ENCODE measurements at places on chromosomes 6 and 20.
A peak's percentile ranks its signal among the peaks of the same experiment; 100 is the strongest.

- DNase-seq, result no peak
Measured at GRCh38 chr6:66418906-66419305, 711.9 kb upstream of the EYS start.

GRCh38 chr6:23228439-23229024 is 659.2 kb downstream of the HDGFL1 start:
- DNase-seq, result no peak

DNA sequence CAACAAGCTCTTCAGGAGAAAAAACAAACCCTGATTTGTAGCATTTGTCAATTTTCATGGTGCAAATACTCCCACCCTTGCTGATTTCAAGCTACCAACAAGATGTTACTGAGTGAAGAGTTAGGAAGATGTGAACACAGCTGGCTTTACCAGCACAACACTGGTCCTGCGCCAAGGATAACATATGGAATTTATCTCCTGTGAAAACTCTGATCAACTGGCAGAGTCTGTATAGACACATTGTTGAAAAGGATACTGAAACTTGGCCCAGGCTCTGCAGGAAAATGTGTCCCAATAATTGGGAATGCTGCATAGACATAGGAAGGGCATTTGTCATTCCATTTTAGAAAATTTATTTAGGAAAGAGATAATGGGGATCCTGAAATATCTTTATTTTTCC is 29.0 kb downstream of the OTOR start:
- no peak for DNase-seq

DNA sequence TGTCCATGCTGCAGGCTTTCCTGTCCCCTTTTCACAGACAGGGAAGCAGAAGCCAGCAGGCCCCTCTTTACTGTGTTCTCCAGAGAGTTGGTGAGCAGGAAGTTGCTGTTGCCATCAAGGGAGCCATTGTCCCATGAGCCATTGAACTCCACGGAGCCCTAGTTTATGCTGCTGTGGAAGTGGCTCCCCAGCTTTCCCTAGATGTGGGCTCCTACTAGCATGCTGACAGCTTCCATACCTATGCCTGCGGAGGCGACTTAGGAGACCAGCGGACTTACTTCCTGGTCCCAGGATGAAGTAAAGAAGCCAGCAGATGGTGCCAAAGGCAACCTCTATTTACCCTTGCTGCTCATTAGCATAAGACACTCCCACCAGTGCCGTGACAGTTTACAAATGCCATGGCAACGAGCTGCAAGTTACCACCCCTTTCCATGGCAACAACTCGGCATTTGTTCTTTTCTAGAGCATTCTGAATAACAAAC is 30.8 kb upstream of the FKBP1A start:
- peak; percentile 33 for DNase-seq

- no peak for DNase-seq
Measured at GRCh38 chr6:43977404-43978111, 149.7 kb downstream of the MRPL14 start.

DNA sequence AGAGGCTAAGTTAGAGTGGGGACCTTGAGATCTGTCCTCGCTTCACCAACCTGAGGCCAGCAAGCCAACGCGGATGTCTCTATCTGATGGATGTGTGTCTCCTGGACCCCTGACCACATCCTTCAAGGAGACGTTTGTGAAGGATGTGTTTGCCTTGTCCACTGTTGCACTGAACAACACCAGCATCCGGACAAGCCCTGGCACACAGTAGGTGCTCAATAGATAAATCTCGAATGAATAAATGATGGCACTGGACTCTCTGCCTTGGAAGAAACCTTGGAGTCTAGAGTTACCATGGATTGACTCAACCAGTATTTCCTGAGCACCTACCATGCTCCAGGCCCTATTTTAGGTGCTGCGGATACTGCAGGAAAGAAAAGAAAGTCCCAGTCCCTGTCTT is 97.7 kb upstream of the PTPN1 start:
- DNase-seq, result no peak

- DNase-seq, result no peak
Measured at GRCh38 chr6:40037271-40037670, 103.0 kb upstream of the MOCS1 start.

DNA sequence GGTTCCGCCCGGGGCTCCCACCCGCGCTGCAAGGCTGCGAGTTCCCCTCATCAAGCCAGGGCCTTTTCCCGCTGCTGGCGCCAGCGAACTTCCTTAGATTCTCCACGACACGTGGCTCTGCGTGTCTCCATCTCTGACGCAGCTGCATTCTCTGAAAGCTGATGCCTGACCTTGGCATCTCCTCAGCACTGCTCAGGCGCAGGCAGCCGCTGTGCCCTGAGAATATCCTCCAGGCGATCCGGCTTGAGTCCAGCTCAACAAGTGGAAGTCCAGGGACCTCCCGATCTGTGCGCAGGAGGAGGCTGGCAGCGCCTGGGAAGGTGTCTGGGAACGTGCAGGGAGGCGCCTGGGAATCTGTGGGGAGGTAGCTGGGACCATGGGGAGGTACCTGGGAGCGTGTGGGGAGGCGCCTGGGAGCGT is 171.2 kb upstream of the THBS2 start:
- no peak for DNase-seq

GRCh38 chr20:20358801-20359200 is 9.1 kb upstream of the INSM1 start:
- no peak for DNase-seq

DNA sequence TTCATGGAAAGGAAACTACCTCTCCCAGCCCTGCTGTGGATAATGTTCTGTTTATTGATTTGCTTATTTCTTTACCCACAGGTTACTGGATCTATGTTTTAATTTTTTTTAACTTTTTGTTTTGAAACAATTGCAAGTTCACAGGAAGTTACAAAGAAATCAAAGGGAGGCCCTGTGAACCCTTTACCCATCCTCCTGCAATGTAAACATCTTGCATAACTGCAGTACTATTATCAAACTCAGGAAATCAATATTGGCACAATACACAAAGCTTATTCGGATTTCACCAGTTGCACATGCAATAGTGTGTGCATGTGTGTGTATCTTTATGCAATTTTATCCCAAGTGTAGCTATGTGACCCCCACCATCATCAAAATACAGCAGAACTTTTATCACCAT is 398.0 kb downstream of the BTBD3 start:
- DNase-seq, result no peak

GRCh38 chr20:23164176-23164601 is 78.1 kb upstream of the CD93 start:
- DNase-seq, result no peak

DNA sequence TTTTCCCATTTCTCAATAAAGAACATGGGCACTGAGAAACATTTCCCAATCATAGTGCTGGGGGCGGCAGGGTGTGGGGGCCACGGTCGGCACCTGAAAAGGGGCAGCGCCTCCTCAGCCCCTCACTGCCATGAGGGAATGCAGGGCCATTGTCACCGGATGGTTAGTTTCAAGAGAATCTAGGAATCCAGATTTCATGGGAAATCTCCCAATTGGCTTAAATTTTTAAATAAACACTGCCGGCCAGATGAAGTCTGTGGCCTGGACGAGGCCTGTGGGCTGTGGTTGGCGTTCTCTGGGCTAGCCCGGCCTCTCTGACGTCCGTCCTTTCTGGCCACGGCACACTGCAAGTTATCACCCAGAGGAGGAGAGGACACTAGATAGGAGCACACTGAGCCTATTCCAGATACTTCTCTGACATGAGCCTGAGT is 25.6 kb downstream of the MANBAL start:
- DNase-seq, result no peak

GRCh38 chr6:39214846-39215639 is 14.2 kb downstream of the KCNK5 start:
- no peak for DNase-seq

- DNase-seq, result no peak
Measured at GRCh38 chr20:36017048-36017951, 48.9 kb downstream of the CNBD2 start.

DNA sequence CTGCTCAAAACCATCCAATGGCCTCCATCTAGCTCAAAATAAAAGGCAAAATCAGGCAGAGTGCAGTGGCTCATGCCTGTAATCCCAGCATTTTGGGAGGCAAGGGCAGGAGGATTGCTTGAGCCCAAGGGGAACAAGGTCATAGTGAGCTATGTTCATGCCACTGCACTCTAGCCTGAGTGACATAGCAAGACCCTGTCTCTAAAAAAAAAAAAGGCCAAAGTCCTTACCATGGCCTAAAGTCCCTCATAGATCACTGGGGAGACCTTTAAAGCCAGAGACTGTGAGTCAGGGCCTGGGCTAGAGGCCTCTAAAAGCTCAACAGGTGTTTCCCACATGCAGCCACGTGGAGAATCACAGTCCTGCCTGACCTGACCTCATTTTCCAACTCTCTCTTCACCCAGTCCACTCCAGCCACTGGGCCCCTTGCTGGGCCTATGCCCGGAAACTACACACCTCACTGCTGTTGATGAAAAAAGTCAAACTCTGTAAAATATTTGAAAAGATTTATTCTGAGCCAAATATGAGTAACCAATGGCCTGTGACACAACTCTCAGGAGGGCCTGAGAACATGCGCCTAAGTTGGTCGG is 28.2 kb upstream of the TAB2 start:
- no peak for DNase-seq

- DNase-seq, result no peak
Measured at GRCh38 chr6:110354153-110354552, 4.0 kb downstream of the METTL24 start.

DNA sequence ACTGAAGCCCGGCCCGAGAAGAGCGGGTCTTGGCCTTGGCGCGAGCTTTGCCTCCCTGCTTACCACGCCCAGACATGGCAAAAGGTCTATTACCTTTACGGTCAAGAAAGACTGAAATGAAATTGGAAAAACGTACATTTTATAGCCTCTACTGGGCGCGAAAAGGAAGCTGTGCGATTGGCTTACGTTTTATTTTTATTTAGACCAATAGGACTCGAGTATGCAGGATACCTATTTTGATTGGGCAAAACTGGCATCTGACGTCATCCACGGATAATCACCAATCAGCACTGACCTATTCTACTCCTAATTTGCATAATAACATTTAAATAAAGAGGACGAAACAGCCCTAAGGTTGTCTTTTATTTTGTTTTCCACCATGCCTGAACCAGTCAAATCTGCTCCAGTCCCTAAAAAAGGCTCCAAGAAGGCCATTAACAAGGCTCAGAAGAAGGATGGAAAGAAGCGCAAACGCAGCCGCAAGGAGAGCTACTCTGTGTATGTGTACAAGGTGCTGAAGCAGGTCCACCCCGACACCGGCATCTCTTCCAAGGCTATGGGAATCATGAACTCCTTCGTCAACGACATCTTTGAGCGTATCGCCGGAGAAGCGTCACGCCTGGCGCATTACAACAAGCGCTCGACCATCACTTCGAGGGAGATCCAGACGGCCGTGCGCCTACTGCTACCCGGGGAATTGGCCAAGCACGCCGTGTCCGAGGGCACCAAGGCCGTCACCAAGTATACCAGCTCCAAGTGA is 97.4 kb downstream of the OR2B2 start:
- peak; percentile 90 for DNase-seq

DNA sequence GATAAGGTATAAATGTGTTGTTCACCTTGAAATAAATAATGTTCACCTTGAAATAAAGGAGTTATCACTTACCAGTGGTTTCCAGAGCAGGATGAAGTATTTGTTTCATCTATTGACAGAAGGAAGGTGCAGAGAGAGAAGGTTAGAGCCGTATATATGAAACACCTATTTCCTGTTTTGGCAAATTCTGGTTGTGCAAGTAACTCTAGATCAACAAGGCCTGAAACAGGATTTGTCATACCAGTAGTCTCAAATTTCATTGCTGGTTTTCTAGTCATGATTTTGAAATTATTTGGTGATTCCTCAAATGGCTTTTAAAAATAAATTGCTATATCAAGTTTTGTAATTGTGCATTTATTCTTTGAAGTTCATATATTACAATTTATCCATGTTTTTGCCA is at the start of gene CRISP3:
Gene CRISP3 (minus strand): TSS at position 130 of the 400 bp plus-strand sequence. CDS start 21 bp downstream, at position 109.
- DNase-seq, result no peak

DNA sequence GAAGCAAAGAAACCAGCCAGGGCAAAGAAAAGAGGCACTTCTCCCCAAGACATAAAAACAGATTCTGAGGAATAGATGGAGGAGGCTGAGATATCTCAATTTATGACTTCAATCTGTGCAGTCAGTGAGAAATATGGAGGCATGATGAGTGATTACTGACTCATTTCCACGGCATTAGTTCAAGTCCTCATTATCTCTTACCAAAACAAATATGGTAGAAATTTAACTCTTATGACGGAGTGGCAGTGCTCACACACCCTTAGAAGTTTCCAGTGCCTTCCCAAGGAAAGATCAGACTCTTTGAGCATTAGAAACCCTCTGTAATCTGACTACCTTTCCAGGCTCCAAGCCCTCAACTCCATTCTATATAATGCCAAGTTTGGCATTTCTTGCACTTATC is 364.1 kb downstream of the ARHGAP18 start:
- no peak for DNase-seq

DNA sequence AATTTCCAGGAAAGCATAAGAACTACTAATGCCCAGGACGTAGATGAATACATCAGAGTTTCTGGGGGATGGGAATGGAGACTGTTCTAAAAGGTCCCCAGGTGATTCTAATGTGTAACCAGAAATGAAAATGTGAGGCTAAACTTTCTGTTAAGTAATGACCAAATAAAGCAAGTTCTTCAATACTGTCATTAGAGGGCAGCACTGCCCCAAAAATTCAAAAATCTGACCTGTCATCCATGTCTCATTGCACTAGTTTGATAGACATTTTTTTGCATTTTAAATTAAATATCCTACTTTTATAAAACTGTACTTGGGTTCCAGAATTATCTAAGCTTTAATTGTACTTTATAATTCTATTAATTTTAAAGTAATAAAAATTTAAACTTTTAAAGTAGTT is 94.9 kb downstream of the RFX6 start:
- DNase-seq, result peak; percentile 47

GRCh38 chr6:25303254-25303653 is 24.1 kb downstream of the CARMIL1 start:
- no peak for DNase-seq

GRCh38 chr6:16360365-16360764 is 122.0 kb downstream of the GMPR start:
- no peak for DNase-seq

- DNase-seq, result no peak
Measured at GRCh38 chr20:51563486-51564332, 21.2 kb upstream of the NFATC2 start.

Data from activated naive CD4-positive, alpha-beta T cell treated with anti-CD3 and anti-CD28 coated beads for 36 hours (primary cell).